Uterus (tissue), 4 donors: ENCODE measurements at places on chromosomes 6 and 20. TPM values are rescaled to one million over a fixed set of nuclear protein-coding genes. Genes with fewer than 3 reads are reported as not detected.

- DNase-seq = no peak
These were observed 161.3 kb downstream of the PHACTR3 start for GRCh38 chr20:59765599-59766177.

DNA sequence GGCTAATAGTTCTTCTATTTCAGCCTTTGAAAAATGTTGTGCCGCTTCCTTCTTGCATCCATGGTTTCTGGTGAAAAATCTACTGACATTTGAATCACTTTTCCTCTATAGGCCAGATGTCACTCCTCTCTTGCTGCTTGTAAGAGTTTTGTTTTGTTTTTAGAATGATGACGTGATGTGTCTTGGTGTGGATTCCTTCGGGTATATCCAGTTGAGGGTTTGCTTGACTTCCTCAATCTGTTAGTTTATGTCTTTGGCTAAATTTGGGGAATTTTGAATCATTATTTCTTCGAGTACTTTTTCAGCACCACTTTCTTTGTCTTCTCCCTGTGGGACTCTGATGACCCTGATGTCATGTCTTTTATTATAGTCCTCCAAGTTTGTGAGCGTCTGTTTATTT lies 175.5 kb downstream of the MYLK4 start:
- no peak for DNase-seq

Gene TRIM10
- not detected for total RNA-seq

Gene ADGRF1
- total RNA-seq = not detected
